ENCODE measurements at places on chromosomes 2 and 18.

GRCh38 chr2:54560146-54560881 lies 104.2 kb downstream of the SPTBN1 start:
- peak; percentile 92 for DNase-seq

- DNase-seq: no peak
These were observed 539 bp upstream of the MOB4 start for GRCh38 chr2:197515315-197515738.

GRCh38 chr2:177553176-177553884 lies 160.8 kb downstream of the AGPS start:
- DNase-seq: no peak

DNA sequence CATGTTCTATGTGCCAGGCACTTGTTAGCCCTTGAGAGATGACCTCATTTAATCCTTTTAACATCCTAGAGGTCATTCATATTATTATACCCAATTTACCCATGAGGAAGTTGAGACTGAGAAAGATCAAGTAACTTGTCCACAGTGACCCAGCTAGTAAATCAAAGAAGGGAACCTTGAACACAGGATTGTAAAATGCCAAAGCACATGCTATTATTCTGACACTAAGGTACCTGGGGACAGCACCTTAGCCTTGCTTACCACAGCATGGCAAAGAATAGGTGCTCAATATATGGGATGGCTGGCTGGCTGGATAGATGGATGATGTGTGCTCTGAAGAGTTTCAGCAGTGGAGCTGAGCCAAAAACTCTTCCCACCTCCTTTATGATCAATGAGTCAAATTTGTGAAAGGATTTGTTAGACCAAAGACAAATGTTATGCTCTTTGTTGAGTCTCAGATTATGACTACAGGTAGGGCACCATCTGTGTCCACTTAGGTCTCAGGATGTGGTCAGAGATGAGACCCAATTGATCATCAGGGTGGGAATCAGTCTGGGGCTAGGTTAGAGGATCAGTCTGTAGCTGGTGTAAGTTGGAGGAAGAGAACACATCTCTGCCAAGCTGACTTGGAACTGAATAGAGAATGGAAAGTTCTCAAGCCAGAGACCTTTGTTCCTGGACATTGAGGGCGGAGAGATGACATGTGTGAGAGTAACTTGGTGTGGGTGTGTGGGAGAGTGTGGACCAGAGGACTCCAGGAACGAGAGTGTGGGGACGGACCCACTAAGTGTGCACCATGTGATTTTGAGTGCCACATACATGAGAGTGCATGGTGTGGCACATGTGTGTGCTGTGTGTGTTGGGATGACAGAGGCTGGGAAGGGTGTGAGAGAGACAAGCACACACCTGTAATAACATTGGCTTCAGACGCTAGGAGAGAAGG lies 16.3 kb upstream of the PKDCC start:
- DNase-seq: peak; percentile 13

All from MV-4-11 (cell line).